ENCODE measurements at places on chromosomes 7 and 10.

GRCh38 chr7:71982851-71983250, 429.3 kb downstream of the CALN1 start:
- no peak for DNase-seq

- DNase-seq: no peak
Measured at GRCh38 chr7:96792115-96792514, 82.5 kb upstream of the SEM1 start.

GRCh38 chr10:73941300-73941699, 30.4 kb downstream of the PLAU start:
- no peak for DNase-seq

DNA sequence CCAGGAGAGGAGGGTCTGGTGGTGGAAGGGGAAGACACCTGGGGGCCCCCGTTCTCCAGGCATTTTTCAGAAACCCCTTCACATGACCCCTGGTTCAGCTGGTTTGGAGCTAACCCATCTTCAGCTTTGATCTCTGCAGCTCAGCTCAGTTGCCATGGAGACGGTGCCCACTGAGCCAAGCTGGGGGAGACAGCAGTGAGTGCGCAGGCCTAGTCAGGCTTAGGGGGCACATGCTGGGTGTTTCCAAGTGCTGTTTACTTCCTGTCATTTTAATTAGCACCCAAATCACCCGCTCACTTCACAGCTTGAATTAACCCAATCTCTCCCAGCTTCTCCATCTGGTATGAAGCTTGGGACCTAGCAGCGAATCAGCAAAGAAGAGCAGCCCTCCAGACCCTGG, 9.0 kb downstream of the SPOCK2 start:
- DNase-seq: no peak

GRCh38 chr7:157486007-157486755, 149.4 kb downstream of the DNAJB6 start:
- no peak for DNase-seq

Measured in retinal pigment epithelial cell (primary cell).